Myocyte (in vitro differentiated cells): ENCODE measurements at places on chromosomes 7 and 10. TPM values are rescaled to one million over a fixed set of nuclear protein-coding genes. Genes with fewer than 3 reads are reported as not detected.
A peak's percentile ranks its signal among the peaks of the same experiment; 100 is the strongest.

Gene NFKB2
- 43.6 and 45.0 TPM in 2 replicates for total RNA-seq

GRCh38 chr7:51144178-51144577 lies 172.4 kb downstream of the COBL start:
- no peak for DNase-seq

Gene SCRN1
- 86.0 and 94.5 TPM in 2 replicates for total RNA-seq

DNA sequence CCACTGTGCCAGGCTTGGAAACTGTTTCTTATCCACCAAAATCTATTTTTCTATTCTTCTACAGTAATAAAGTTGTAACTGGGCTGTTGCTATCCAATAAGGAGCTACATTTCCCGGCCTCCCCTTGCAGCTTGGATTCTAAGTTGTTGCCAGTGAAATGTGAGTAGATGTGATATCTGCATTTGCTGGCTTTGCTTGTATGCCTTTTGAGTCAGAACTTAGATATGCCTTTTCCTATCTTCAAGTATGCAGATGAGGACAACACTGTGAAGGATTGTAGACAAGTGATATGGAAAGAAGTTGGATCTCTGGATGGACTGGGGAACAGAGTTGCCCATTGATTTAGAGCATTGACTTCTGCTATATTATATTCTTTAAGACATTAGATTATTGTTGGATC lies 236.9 kb downstream of the REEP3 start:
- peak; percentile 43 for DNase-seq

GRCh38 chr7:138746073-138746472 lies 44.9 kb upstream of the SVOPL start:
- no peak for DNase-seq

DNA sequence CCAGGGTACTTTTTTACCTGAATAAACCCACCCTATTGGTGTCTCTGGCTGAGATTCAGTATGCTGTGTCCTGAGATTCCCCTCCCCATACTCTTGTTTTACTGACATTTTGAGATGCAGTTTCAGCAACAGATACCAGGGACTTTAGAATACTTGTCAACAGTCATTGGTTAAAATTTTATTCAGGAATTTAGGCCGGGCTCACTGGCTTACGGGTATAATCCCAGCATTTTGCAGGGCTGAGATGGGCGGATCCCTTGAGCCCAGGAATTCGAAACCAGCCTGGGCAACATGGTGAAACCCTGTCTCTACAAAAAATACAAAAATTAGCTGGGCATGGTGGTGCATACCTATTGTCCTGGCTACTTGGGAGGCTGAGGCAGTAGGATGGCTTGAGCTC lies 90.0 kb upstream of the GATAD1 start:
- no peak for DNase-seq

Gene FAM171A1
- 14.0 and 15.0 TPM in 2 replicates for total RNA-seq

DNA sequence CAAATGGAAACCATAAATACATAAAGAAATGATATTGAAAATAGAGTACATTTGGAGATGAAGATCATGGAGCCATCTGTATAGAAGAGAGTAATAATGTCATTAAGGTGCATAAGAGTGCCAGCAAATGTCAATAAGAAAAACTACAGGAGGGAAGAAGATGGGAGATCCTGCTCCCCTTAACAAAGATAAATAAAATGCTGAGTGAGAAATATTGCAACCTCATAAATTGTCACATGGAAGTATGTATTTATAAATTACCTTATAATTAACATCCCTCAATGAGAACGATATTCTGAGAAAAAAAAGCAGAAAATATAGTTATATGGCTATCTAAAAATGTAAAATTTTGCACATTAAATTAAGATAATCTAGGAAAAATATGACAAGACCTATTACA lies 155.2 kb upstream of the PRSS1 start:
- no peak for DNase-seq

Gene XPNPEP1
- total RNA-seq: 129 and 174 TPM in 2 replicates

- DNase-seq: no peak
These were observed 177.1 kb downstream of the DGKI start for GRCh38 chr7:137669706-137670105.
